Tongue (tissue), 3 donors: ENCODE measurements at places on chromosomes 2 and 18. TPM values are rescaled to one million over a fixed set of nuclear protein-coding genes. Genes with fewer than 3 reads are reported as not detected.

GRCh38 chr2:235595422-235596010 lies 101.7 kb downstream of the AGAP1 start:
- DNase-seq = peak; percentile 90

- DNase-seq = no peak
Observed at GRCh38 chr18:28114472-28114871, 62.5 kb downstream of the CDH2 start.

- DNase-seq = no peak
Observed at GRCh38 chr2:95354469-95354901, 48.0 kb upstream of the FAHD2A start.

GRCh38 chr2:43276962-43277391 lies 50.6 kb upstream of the ZFP36L2 start:
- DNase-seq = peak; percentile 85

GRCh38 chr18:15198116-15198389 lies 450.1 kb downstream of the ANKRD30B start:
- DNase-seq = no peak

DNA sequence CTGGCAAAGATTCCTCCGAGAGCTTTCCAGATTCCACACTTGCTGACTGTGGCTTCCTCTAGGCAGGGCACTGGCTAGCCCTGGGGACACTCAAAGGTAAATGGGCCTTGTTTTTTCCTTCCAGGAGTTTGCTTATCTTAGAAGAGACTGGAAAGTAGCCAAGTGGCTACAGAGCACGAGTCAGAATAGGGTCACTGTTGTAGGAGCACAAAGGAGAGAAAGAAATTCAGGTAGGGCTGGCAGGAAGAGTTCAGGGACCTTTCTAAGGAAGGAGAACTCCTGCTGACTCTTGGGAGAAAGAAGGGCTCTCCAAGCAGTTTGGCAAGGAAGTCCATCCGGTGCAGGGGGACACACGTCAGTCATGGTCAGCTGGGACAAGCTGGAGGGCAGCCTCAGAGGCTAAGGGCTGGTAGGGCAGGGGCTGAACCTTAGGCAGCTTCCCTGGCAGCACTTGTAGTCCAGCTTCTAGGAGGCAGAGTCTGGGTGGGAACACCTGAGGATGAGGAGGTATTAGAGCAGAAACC lies 39.5 kb downstream of the NIFK start:
- DNase-seq = no peak

DNA sequence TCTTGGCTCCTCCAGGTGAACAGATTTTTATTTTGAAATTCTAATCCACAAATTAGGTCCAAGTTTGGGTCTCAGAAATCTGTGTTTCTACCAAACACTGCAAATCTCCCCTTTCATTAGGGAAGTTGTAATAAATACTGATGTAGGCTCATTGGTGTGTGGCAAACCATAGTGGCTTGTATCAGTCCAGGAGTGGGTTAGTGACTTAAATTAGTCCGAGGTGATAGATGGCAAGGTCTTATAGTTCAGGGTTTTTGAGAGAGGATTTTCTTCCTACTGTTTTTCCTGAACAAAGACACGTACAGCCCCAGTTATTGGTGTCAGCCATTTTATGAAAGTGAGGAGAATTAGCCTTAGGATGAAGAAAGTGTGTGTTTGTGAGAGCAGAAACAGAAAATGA lies 74.6 kb downstream of the RPRM start:
- no peak for DNase-seq

- DNase-seq = no peak
Observed at GRCh38 chr2:173238385-173238784, 116.3 kb upstream of the CDCA7 start.

DNA sequence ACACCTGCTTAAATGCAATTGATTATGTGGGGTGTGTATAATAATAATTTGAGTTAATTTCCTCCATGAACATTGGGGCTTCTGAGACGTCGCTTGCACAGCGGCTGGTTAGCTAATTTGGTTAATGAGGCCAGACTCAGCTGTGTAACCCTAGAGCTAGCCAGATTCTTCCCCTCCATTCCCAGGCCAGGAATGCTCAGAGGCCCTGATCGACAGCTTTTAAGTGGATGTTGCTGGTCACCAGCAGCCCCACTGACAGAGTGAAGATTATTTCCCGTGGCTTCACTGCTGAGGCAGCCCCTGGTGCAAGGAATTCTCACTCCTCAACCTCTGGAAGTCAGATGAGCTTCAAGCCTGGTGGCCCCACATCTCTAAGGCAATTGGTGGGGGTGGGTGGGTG lies 12.4 kb upstream of the EPAS1 start:
- no peak for DNase-seq

- no peak for DNase-seq
Observed at GRCh38 chr18:13437796-13438506, 219.4 kb downstream of the LDLRAD4 start.

DNA sequence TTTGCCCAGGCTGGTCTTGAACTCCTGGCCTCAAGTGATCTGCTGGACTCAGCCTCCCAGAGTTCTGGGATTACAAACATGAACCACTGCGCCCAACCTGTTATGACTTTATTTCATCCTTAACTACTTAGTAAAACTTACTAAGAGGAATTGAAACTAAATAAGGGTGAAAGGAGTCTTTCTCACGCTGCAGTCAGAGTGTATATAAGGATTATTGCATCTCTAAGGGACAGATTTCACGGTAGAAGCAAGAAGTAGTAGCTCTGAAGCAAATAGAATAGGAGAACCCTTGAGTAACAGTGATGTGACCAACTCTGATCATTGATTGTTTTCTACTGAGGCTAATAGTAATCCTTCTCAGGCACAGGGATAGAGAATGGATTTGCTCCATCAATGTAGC lies 960.1 kb downstream of the CPS1 start:
- DNase-seq = no peak

GRCh38 chr18:9771977-9772660 lies 64.0 kb downstream of the RAB31 start:
- no peak for DNase-seq

DNA sequence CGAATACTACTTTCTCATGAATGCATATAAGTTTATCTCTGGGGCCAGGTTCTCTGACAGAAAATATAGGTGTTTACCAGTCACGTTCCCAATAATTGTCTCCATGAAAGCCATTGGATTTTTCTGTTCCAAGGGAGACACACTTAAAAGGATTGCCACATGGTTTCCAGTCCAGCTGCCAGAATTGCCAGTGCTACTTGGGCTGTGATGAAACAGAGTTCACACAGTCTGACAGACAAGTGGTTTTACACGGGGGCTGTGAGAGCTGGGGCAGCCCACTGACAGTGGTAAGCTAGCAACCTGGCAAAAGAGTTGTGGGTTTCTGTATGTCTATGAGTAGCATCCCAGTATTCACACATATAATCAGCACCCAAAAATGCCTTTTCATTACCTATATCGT lies 27.7 kb upstream of the ATRAID start:
- no peak for DNase-seq

- no peak for DNase-seq
Observed at GRCh38 chr2:231347081-231347480, 48.4 kb upstream of the B3GNT7 start.

- peak; percentile 86 for DNase-seq
Observed at GRCh38 chr2:217650716-217651360, 352.0 kb downstream of the TNS1 start.

GRCh38 chr2:129400826-129401225 lies 578.6 kb upstream of the RAB6C start:
- peak; percentile 28 for DNase-seq

DNA sequence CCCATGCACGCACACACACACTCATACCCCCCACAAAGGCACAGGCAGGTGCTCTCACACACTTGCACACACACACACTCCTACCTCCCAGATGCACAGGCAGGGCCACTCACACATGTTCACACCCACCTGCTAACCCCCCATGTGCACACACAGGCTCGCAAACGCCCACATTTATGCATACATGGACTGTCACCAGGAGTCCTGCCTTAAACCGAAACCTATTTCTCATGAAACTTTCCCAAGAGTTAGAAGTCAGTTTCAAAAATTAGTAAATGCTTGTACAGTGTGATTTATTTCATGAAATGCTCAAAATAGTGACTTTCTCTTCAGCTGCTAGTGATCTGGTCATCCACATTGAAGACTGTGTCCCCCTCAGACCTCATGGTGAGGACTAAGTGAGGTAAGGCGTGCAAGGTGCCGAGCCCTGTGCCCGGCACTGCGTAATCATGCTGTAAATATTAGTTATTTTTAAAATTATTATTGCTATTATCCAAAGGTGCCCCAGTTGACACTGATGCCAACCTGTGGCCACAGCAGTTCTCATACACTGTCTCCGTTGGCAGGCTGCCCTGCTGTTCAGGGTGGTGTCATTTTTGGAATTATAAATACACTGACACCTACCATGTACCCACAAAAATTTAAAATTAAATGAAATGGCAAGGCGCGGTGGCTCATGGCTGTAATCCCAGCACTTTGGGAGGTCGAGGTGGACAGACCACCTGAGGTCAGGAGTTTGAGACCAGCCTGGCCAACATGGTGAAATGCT lies 12.4 kb downstream of the CNNM4 start:
- no peak for DNase-seq

Gene FOXD4L1
- total RNA-seq = not detected

Gene SERPINB2
- total RNA-seq = 9.7 TPM

Gene WDR7
- 34.7 TPM for total RNA-seq

Gene STAT4
- 4.8 TPM for total RNA-seq

Gene OSBPL6
- total RNA-seq = 12.0 TPM

Gene CREG2
- total RNA-seq = 0.92 TPM

Gene CCDC74B
- 1.0 TPM for total RNA-seq

Gene CNTNAP5
- total RNA-seq = 1.7 TPM

Gene ATG4B
- total RNA-seq = 45.7 TPM

Gene MAP3K19
- 0.21 TPM for total RNA-seq
